Stimulated activated CD8-positive, alpha-beta memory T cell treated with anti-CD3 and anti-CD28 coated beads, Interleukin-12 subunit alpha, Interleukin-12 subunit beta, amount 100 ng/mL, for 4 hours (primary cell): ENCODE measurements at places on chromosomes 4 and X.
A peak's percentile ranks its signal among the peaks of the same experiment; 100 is the strongest.

- DNase-seq = no peak
Measured at GRCh38 chr4:20576861-20577260, 123.4 kb upstream of the PACRGL start.

DNA sequence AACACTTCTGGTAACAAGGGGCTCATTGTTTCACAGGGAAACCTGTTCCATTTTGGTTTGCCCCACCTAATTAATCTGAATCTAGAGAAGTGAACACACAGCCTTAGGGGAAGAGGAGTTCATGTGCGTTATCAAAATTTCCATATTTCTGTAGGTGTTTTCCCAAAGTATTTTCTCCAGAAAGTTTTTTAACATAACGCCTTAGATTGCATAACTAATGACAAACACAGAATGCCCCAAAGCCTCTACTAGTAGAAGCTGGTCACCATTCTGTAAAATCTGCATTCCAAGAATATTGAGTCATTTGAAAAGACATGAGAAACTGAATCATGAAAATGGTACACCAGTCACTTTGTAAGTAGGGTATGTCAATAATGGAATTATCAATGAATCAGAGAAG lies 41.1 kb downstream of the IL13RA2 start:
- DNase-seq = no peak

- DNase-seq = no peak
Measured at GRCh38 chrX:50920132-50920531, 9.6 kb downstream of the BMP15 start.

DNA sequence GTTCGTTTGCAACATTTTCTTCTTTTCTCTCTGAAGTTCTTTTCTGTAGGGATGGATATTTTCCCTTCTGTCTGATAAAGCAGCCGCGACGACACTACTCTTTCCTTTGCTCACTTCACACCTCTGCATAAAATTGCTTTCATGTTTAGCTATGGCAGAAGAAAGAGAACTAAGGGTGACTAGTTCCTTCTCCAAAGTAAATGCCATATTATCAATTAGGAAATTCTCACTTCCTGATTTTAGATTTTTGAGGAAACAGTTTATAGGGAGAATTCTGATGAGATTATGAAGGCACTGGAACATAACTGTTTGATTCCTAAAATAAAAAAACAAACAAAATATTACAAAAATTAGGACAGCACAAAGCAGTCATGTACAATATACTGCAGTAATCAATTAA lies 29.2 kb downstream of the FANCB start:
- no peak for DNase-seq

GRCh38 chrX:88560673-88561330 lies 186.2 kb upstream of the CPXCR1 start:
- DNase-seq = no peak

GRCh38 chr4:94345969-94346368 lies 3.3 kb upstream of the HPGDS start:
- DNase-seq = no peak

GRCh38 chr4:119017636-119018035 lies 118.0 kb upstream of the MYOZ2 start:
- no peak for DNase-seq

DNA sequence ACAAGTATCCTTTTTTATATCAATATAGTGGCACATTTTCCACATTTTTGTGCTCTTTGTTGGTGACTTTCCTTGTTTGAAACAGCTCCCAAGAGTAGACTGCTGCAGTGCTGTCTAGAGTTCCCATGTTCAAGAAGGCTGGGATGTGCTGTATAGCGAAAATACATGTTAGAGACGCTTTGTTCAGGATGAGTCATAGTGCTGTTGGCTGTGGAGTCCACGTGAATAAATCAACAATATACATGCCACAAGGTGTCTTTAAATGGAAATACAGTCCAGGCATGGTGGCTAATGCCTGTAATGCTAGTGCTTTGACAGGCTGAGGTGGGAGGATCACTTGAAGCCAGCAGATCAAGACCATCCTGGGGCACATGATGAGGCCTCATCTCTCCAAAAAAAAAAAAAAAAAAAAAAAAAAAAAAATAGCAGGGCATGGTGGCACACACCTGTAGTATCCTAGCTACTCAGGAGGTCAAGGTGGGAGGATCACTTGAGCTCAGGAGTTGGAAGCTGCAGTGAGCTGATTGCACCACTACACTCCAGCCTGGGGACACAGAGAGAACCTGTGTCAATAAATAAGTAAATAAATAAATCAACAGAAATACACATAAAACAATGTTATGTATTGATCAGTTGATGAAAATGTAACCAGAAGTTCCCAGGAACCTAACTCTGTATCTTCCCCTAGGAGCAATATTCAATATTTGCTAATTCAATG lies 256.8 kb upstream of the STS start:
- DNase-seq = no peak

DNA sequence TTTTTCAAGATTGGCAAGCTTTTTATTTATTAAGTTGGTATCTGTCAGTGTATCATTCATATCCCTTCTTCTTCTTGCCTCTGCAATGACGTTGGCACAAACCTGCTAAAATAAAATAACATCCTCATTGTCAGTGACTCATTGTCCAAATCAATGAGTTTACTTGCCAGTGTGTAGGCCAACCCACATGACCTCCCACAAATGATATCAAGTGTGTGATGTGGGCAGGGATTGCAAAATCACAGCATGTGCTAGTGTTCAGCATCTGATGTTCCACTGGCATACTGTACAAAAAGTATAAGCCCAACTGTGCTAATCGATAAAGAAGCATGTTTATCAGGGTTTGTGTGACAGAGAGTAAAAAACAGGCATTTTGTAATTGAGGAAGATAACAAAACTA lies 25.5 kb downstream of the GPAT3 start:
- no peak for DNase-seq

DNA sequence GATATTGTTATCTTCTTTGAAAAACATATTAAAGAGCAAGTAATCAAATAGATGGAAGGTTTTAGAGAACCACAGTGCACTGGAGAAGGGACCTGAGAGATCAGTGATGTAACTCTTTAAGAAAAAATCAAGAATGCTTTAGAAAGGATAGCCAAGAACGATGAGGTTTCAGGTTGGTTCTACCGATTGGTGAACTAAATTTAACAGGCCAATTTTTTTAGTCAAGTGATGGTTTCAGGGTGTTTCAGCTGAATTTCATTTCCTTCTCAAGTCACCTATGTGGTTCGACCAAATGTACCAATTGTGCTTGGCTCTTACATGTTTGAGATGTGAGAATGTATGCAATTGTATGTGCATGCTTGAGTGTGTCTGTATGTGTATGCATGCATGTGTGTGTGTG lies 26.5 kb downstream of the HS3ST1 start:
- DNase-seq = no peak

- DNase-seq = no peak
Measured at GRCh38 chr4:112515198-112516065, 548 bp downstream of the NEUROG2 start.

DNA sequence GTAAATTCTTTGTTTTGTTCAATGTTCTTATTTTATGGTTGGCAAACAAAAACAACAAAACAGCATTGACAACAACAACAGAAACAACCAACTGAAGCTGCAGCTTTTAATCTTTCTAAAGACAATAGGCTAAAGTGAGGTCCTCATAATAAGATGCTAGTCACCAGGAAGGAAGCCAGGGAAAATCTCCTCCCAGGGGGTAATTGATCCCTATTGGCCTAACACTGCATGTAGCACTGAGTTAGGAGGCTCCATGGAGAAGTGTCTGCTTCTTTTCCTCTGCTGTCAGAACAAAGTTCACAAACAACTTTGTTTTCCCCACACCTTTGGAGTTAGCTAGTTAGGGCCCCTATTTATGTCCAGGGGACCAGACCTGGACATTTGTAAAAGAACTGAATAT lies 4.7 kb upstream of the LRAT start:
- no peak for DNase-seq

DNA sequence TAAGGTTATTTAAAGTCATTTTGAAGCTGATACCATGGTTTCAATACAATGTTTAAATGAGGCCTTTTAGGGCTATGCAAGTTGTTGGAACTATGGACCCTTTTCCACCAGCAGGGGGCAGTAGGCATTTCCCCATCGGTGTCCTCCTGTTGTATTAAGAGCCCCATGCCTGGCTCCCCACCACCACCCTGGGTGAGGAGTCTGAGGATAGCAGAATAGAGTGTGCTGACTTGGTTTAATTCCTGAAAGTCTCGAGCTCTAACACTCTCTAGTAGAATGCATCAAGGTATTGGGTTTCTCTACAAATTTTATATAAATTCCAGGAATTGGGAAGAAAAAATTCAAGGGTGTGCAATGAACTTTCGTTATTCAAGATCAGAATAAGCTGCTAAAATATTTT lies 234.8 kb upstream of the JADE1 start:
- no peak for DNase-seq

GRCh38 chrX:110167952-110168451 lies 149.9 kb downstream of the AMMECR1 start:
- peak; percentile 17 for DNase-seq

DNA sequence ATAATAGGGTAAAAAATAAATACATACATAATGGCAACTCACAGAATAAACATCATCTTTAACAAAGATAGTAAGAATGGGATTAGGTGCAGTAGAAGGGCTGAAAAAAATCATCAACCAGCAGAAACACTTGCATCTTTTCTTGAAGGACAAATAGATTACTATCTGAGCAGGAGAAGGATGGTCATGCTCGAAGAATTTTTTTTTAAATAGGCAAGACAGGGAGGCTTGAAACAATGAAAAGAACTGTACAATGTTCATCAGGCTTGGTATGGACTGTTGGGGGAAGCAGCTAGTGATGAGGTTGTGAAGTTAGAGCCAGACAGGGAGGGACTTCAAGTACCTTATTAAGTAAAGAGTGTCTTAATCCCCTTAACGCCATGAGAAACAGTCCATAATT lies 167.4 kb upstream of the LDB2 start:
- no peak for DNase-seq

GRCh38 chrX:150683536-150684146 lies 9.6 kb upstream of the MTMR1 start:
- no peak for DNase-seq

- no peak for DNase-seq
Measured at GRCh38 chrX:138858438-138858837, 146.9 kb upstream of the FGF13 start.

- DNase-seq = no peak
Measured at GRCh38 chrX:43836435-43837184, 45.6 kb downstream of the MAOB start.

DNA sequence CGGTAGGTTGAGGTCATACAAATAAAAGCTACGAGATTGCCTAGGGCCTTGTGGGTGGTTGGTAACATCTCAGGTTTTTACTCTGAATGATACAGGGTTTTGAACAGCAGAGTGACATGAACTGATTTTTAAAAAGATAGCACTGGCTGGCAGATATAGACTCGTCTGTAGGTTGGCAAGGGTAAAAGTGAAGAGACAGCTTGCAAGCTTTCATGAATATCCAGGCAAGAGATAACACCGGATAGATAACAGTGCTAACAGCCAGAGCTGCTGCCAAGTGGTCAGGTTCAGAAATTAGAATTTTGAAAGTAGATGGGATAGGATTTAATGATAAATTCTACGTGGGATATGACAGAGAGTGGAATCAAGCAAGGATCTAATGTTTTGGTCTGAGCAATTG lies 299.7 kb upstream of the AADAT start:
- no peak for DNase-seq

GRCh38 chr4:132344924-132345828 lies 803.9 kb upstream of the PCDH10 start:
- no peak for DNase-seq

- no peak for DNase-seq
Measured at GRCh38 chr4:39324446-39324845, 41.7 kb downstream of the RFC1 start.

DNA sequence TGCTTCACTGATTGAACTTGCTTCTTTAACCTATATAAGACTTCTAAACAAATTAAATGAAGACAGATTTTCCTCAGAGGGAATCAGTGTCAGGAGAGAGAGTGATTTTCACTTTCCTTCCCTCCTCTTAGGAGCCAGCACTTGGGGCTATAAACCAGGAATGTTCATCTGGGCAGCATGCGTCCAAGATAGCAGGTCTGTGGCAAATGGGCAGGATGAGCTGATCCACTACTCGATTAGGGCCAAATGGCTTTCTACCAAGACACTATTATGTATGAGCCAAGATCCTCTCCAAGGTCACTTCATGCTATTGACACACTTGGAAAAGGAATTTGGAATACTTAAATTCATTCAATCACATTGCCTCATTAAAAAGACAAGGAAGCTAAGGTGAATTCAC lies 203.9 kb upstream of the GRID2 start:
- DNase-seq = no peak

DNA sequence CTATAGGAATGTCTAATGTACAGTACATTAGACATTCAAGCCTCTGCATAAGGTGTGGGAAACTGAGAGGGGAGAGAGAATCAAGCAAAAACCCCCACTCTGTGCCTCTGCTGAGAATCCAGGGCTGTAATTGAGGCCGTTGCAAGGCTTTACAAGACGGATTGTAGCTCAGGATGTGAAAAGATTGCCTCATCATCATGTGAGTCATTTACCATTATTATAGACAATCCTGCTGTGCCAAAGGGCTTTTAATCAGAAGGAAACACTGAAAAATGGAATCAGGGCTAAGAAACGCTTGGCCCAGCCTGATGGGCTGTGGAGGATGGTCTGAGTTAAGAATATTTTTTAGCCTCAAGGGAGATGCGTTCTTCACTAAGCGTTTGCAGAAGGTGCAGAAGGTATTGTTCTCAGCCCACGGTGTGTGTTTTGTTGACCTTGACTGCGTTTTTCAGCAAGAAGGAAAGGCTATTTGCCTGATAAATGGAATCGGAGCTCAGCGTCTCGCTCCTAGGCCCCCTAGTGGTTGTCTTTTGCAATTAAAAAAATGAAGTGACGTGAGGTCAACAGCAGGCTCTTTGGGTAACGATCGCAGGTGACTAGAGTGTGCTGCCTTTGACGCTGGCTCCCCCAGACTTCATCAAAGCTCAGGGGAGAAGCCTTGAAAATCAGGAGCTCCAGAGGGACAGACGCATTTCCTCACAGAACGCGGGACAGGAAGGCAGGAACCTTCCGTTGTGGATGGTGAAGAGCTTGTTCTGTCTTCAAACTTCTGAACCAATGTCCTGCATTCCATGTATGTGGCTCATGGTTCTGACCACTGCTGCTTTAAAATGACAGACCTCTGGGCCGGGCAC lies 18.1 kb upstream of the CHRNA9 start:
- peak; percentile 5 for DNase-seq

DNA sequence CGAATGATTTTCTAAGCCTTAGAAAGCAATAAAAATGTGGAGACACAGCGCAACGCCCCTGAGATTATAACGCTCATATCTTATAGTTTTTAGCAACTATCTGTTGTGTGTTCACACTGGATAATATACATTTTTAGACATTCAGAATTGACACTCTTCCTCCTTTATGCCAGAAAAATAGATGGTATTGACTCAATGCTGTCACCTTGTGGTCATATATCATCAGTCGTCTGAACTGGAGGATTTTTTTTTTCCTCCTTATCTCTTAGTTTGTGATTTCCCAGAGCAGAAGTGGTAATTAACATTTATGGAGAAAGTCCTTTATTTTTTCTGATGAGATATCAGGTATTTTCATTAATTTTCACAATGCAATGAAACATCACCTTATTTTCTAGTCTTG lies 759.6 kb downstream of the RAB28 start:
- no peak for DNase-seq

- DNase-seq = no peak
Measured at GRCh38 chr4:105808030-105808749, 87.1 kb upstream of the NPNT start.
